ENCODE measurements at places on chromosomes 2 and 18.

DNA sequence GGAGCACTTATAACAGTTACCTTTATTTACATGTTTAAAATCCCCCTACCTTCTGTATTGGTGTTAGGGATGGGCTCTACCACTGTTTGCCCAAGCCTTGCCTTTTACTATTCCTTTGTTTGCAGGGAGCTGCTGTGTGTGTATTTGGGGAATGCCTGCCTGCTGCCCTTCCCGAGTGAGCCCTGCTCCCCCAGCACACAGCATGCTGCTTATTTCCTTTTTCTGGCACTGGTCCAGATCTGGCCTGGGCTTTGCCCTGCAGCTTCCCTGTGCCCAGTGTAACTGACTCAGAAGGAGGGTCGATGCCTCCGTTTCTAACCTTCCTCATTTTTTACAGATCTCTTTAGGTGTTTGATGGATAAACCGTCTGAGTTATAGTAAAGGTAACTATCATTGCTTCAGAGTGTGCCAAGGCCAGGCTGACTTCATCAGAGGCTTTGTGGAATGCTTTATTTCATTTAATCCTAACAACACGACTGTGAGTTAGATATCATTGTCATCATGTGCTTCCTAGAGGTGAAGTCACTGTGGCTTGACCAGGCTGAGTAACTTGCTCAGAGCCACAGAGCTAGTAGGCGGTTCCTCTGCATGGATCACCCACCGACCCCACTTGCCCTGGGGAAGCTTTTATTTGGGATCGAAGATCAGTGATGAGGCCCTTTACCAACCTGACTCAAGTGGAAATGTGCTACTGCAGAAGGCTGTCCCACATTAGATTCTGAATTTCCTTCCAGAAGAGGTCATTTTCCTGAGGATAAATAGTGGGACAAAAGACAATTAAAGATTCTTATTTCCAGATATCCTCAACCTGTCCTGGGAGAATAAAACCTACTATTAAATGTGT is 238.8 kb downstream of the ZNF407 start:
- DNase-seq = no peak

- no peak for DNase-seq
These were observed 706 bp downstream of the LAMA1 start for GRCh38 chr18:7116792-7117389.

- DNase-seq = no peak
These were observed 971 bp upstream of the FBXO41 start for GRCh38 chr2:73285159-73285739.

DNA sequence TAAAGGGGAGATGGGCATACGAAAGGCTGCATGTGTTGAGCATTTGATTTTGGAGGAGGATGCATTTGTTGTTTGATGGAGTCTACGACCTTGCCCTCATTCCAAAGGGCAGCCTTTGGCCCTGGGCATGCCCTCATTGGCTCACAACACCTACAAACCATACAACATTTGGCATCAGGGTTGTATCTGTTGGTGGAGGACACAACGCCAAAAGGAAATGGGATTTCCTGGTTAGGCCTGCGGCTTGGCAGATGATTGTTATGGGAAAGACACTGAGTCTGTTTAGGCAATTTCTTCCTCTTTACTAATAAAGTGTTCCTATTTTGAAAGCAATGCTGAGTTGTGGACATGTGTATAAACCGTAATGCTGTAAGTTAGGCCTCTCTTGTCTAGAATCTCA is 246.9 kb downstream of the LDLRAD4 start:
- no peak for DNase-seq

DNA sequence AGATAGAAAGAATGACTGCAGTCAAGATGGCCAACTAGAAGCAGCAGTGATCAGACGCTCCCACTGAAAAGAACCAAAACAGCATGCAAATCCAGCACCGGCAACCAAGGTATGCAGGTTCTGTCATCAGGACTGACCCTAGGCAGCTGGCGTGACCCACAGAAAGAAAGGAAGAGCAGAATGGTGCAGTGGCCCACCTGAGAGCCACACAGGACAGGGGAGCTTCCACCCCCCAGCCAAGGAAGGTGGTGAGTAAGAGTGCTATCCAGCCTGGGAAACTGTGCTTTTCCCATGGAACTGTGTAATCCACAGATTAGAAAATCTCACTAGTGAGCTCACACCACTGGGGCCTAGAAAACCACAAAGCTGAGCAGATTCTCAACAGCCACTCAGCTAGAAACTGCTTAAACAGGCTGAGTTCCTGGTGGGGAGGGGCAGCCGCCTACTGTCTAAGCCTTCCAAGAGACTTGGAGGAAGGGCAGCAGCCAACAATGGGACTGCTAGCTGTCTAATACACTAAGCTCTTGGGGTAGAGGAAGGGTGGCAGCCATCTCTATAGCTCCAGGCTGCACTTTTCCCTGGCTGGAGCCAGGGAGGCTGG is 127.9 kb downstream of the EVA1A start:
- DNase-seq = no peak

DNA sequence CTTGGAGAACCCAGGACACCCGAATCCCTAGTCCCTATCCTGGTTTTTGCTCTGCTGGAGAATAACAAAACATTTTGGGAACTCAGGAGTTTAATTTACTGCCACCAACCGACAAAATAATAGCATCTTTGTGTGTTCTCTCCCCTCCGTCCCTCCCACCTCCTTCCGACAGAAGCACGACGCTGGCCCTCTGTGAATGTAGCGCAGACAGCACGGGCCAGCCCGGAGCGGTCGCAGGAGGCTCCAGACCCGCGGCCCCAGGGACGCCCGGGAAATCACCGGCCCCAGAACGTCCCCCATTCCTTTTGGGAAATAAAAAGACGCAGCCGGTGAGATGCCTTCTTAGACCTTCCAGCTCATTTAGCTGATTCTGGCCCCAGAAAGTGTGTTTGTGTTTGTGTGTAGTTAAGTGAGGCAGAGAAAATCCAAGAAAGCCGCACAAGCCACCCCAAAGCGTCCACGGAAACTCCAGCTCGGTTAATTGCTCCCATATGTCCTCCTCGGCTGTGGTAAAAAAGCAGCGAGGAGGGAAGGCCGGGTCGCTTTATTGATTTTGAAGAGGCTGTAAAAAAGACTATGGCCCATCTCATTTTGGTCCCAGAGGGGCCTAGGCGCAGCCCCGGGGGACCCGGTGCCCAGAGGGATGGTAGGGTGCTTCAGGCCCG is 577 bp upstream of the TANC1 start:
- DNase-seq = no peak

DNA sequence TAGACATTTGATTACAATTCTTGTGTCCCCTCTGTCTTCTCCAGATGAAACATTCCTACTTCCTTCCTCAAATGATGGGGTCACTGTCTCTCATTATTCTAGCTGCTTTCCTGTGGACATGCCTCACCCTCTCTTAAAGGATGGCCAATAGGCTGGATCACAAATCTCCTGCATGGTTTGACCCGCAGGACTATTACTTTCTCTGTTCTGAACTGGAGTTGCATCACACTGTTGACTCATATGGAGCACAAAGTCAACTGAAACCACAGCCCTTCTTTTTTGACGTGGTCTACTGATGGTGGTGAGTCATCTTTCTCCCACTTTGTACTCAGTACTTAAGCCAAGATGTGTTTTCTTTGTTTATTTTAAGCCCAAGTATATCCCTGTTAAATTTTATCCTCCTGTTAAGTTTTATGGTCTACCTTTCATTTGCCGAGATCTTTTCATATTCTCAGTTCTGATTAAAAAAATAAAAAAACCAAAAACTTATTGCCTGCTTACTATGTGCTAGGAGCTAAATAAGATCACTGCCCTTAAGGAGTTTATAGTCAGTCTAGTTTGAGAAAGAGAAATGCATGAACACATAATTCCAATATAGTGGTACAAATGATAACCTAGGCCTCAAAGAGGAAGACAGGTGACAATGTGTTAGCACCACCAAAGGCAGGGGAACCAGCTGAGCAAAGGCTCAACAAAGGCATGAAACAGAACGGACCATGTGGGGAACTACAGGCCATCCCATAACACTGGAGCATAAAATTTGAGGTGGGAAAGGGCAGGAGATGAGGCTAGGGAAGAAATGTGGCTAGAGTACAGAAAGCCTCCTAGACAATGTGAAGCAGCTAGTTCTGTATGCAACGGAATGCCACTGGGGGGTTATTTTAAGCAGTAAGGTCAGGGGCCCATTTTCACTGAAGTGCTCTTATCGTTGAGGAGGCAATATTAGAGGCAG is 67.6 kb upstream of the ZFP36L2 start:
- peak; percentile 99 for DNase-seq

- no peak for DNase-seq
These were observed 633 bp downstream of the MALT1 start for GRCh38 chr18:58671632-58672564.

DNA sequence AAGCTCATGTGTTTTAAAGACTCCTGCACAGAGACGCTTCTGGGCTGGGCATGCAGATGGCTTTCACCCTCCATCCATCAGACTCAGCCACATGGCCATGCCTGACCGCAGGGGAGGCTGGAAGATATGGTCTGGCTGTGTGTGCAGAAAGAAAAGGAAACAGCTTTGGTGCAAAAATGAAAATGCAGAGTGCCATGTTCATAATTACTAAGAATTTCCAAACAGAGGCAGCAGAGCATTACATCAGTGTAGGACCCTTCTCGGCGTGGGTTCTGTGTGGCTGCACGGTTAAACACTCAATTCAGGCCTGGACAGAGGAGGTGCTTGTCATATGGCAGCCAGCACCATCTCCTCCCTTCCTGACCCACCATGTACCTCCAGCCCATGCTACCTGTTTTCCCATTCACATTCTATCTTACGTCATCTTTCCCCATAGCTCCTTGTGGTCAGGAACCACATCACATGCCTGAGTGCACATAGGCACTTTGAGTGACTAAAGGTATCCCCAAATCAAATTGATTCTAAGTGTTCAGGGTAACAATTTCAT is 200.3 kb upstream of the ID2 start:
- no peak for DNase-seq

All from fibroblast of the conjunctiva (primary cell).